ENCODE measurements at places on chromosomes 11 and 22. TPM values are rescaled to one million over a fixed set of nuclear protein-coding genes. Genes with fewer than 3 reads are reported as not detected.

DNA sequence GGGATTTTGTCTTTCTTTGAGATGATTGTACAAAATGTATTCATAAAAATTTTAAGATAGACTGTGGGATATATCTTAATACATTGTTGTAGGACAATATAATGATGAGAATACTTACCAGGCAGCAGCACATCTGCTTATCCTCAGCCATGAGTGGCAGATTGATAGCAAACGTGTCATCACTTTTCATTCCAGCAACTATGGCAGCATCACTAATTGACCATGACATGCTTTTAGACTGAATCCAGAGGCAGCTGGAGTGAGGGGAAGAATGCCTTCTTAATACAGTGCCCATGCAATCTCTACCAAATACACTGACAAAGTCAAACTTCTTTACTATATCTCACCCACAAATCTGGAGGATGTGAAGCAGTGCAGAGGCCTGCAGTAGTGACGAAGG lies 755.2 kb upstream of the RAG2 start:
- DNase-seq, result no peak

DNA sequence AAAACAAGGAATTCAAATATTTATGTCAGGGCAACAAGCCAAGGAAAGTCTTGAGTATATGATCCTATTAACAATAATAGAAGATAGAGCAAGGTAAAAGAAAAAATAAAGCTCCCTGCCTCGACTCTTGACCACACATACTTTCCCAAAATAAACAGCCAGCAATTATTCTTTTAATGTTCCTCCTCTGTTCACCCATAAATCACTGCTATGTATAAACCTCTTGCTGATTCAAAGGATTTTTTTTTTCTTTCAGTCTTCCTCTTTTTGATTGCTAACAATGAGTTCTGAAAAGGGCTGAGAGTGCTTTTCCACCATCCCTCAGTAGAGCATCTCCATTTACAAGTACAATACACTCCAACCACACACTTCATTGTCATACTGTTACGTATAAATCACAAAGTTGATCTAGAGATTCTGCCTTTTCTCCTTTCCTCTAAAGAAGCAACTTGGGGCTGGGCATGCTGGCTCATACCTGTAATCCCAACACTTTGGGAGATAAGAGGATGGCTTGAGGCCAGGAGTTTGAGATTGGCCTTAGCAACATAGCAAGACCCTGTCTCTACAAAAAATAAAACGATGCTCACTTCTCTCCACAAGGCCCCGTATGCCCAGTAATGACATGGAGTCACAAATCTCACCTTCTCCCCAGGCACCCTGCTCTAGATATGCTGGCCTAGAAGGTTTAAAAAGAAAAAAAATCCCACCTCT lies 24.0 kb downstream of the RAB30 start:
- no peak for DNase-seq

The OR10A4 gene
- not detected for polyA plus RNA-seq

The OR4D9 gene
- 0.06 TPM for polyA plus RNA-seq

The OMP gene
- polyA plus RNA-seq, result not detected

- DNase-seq, result no peak
Measured at GRCh38 chr11:19105011-19105410, 12.0 kb upstream of the ZDHHC13 start.

- no peak for DNase-seq
Measured at GRCh38 chr11:66317322-66317722, 478 bp upstream of the CD248 start.

DNA sequence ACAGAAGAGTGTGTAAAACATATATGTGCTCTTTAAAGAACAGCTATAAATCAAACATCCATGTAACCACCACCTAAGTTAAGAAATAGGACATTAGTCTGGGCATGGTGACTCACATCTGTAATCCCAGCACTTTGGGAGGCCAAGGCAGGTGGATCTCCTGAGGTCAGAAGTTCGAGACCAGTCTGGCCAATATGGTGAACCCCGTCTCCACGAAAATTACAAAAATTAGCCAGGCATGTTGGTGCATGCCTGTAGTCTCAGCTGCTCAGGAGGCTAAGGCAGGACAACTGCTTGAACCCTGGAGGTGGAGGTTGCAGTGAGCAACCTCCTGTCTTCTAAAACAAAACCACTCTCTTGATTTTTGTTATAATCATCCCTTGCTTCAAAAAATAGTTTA lies 103.3 kb downstream of the LRRC32 start:
- no peak for DNase-seq

The CASP12 gene
- 0.85 TPM for polyA plus RNA-seq

DNA sequence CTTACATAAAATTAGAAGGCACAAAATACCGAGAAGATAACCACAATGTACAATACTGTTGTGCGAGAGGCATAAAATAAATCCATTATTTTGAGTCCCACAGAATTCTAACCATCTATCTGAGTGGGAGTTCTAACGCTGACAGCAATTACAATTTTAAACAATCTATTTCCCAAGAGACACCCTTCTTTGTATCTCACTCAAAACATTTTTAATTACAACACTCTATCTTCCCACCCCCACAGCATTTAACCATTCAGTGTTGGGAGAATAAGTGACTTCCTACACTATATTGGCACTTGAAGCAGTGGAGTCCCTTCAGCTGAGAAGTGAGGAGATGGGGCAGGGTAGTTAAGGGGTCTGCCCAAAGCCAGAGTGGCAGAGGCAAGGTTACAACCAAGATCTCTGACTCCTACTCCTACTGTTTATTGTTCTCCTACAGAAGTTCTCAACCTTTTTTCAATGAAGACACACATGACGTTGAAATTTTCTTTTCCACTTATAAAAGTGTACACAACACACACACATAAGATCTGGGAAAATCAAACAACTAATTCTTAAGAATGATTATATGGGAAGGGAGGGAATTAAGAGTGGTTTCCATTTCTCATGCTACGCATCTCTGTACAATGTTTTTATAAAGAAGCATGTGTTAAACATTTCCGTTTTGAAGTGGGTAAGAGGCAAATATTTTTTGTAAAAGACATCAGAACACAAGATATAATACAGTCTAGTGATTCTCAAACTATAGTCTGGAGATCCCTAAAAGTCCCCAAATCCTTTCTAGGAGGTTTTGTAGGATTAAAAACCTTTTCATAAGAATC lies 10.9 kb downstream of the SLC25A17 start:
- no peak for DNase-seq

- DNase-seq, result no peak
Measured at GRCh38 chr11:129323896-129324502, 51.6 kb upstream of the BARX2 start.

DNA sequence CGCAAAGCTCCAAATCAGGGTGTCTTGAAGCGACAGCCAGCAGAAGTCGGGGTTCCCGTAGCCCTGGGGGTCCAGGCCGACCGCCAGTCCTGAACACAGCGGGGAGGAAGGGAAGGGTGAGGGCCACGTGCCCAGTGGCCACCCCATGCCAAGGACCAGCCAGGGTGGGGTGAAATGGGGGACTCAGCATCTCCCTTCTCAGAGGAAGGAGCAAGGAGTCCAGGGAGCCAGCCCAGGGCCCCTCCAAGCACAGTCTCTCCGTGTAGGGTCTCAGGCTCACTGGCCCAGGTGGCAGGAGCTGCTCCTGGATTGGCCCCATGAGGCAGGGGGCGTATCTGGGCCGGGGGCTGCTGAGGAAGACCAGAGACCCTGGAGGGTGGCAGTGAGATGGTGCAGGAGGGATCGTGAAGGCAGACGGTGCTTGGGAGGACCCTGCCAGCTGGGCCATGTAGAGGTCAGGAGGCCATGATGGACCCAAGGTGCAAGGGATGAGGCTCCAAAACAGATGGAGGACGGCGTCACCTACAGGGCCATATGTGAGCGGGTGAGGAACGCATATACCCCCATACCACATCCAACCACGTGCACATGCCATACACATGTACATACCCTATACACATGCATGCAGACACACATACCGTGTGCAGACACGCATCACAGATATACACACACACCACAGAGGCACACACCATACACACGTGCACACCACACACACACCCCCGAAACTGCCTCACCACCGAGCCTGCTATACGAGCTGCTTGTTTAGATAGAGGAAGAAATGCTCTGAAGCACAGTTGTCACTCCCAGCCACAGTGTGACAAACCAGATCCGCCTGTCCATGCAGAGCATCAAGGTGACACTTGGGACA lies 34.4 kb downstream of the TRMU start:
- no peak for DNase-seq

The CNGA4 gene
- polyA plus RNA-seq, result 0.09 TPM

GRCh38 chr11:126140926-126141280 lies 70.5 kb downstream of the RPUSD4 start:
- no peak for DNase-seq

The LIF gene
- polyA plus RNA-seq, result 1.6 TPM

The EML3 gene
- polyA plus RNA-seq, result 39.3 TPM

DNA sequence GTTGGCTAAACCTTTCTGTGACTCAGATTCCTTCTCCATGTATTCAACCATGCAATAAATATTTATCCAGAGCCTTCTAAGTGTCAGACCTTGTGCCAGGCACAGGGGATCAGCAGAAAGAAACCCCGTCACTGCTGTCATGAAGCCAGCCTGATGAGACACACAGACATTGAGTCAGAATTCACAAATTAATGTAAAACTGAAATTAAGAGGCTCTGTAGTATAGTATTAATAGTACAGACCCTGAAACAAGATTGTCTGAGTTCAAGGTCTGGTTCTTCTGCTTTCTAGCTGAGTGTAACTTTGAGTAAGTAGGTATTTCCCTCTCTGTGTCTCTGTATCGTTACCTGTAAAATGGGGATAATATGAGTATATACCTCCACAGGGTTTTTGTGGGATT lies 46.9 kb downstream of the ME3 start:
- no peak for DNase-seq

DNA sequence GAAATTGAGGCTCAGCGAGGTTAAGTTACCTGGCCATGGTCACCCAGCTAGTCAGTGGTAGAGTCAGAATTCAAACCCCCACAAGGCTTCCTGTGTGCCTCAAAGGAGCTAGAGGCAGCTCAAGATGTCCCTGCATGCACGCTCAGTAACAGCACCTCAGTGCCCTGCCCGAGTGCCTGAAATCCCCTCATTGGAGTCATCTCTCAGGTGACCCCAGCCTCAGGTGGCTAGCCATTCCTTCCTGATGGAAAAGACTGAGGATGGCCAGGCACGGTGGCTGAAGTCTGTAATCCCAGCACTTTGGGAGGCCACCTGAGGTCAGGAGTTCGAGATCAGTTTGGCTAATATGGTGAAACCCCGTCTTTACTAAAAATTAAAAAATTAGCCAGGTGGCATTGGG lies 36.9 kb downstream of the LIF start:
- DNase-seq, result no peak

The CATSPERZ gene
- polyA plus RNA-seq, result not detected
